ENCODE measurements at places on chromosomes 3 and 15.

- DNase-seq, result no peak
Observed at GRCh38 chr15:80202641-80203360, 49.2 kb downstream of the CTXND1 start.

GRCh38 chr3:183968666-183969245 is 48.9 kb downstream of the ABCC5 start:
- no peak for DNase-seq

DNA sequence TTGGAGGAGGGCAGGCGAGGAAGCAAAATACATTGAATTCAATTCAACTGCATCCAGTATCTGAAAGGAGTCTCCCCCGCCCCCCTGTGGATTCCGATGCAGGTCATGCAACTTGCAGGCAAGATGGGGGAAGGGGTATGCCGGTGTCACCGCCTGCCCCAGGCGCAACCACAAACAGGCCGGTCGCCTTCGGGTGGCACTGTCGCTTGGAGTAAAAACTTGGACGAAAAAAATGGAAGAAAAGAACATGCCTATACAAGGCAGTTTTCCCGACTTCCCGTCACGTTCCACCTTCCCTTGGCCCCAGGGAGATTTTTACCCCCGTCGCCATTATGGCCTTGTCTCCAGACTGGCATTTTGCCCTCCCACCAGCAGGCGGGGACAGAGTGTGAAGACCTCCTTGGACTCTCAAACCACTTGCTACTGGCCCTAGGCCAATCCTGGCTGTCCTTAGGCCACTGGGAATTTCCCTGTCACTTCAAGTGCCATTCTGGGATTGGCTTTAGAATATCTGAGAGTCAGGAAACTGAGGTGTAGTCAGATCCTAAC is 1.6 kb upstream of the NTRK3 start:
- no peak for DNase-seq

GRCh38 chr3:126259411-126260391 is 79.3 kb upstream of the ALDH1L1 start:
- DNase-seq, result no peak

DNA sequence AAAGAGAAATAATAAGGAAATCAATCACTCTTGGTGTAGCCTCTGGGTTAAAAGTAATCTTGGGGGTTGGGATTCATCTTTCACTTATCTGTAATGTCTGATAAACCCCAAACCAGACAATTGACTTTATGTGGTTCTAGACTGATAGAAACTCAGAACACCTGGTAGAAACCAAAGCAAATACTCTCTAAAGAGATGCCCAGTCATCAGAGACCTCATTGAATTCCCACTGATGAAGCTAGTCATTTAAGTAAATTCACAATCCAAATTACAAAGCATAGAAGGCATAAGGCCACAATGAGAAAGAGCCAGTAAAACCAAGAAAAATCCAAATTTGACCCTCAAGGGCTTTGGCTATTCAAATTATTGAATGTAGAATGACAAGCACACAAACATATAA is 250.6 kb downstream of the MBNL1 start:
- DNase-seq, result no peak

GRCh38 chr3:16871915-16872842 is 12.6 kb upstream of the PLCL2 start:
- no peak for DNase-seq

GRCh38 chr3:146139586-146140110 is 21.3 kb downstream of the PLOD2 start:
- DNase-seq, result no peak

GRCh38 chr3:78703944-78704343 is 1063.9 kb downstream of the ROBO1 start:
- DNase-seq, result no peak

DNA sequence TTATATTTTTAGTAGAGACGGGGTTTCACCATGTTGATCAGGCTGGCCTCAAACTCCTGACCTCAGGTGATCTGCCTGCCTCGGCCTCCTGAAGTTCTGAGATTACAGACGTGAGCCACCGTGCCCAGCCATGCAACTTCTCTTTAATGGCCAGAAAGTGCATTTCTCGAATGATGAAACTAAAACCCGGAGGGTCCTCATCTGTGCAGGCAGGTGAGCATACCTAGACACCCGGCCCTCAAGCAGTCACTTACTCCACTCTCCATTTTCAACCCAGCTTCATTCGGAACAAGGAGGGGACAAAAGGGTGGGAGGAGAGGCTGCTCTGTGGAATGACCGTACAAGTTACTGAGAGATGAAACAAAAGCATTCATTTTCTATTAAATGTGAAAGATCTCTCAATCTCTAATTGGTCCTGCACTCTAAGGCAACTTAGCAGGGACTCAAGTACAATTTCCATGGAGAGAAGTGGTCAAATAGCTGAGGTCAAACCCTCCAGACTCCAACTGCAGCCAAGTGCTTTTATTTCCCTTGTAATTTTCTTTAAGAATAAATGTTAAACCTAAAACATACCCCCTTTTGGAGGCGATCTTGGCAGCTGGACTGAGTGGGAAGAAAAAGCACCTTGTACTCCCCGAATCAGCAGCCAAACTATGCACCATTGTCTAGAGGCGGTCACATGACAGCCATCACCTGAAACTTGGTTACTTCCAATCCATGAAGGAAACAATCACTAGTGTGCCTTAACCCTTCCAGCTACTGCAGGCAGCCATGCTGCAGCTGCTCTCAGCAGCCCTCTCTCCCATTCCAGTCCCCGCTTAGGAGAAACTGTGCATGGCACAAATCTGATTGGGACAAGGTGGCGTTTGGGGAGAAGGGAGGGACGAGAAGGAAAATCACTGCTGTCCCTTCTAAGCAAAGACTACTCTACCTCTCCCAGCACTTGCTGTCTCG is 62.2 kb downstream of the VGLL4 start:
- no peak for DNase-seq

- DNase-seq, result no peak
Observed at GRCh38 chr15:78313383-78313782, 14.0 kb upstream of the SKIC8 start.

- DNase-seq, result no peak
Observed at GRCh38 chr15:70407336-70407670, 309.6 kb upstream of the TLE3 start.

GRCh38 chr3:111598552-111598951 is 3.4 kb upstream of the ZBED2 start:
- DNase-seq, result no peak

DNA sequence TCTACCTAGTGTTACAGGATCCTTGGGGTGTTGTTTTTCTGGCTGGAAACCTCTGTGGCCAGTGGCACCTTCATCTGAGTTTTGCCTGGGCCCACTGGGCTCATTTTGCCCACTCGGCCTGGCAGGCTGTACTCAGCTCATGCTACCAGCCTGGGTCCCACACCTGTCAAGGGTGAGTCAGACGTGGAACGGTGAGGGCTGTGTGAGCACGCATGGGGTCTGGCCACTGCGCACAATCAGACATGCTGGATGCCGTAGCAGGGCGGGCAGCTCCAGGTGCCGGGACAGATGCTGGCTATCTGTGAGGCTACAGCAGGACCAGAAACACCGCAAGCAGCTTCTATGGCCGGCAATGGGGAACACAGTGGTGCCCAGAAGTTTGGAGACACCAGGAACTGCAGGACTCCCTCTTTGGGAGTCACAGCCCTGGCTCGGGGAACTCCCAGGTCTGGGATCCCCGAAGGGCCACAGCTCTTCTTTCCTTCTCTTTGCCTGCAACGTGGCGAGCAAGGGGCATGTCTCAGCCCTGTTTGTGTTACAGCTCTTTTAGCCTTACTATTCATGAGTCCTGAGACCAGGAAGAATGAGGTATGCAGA is 35.9 kb upstream of the DNAJC13 start:
- DNase-seq, result no peak
